ENCODE measurements at places on chromosomes 3 and 15.

DNA sequence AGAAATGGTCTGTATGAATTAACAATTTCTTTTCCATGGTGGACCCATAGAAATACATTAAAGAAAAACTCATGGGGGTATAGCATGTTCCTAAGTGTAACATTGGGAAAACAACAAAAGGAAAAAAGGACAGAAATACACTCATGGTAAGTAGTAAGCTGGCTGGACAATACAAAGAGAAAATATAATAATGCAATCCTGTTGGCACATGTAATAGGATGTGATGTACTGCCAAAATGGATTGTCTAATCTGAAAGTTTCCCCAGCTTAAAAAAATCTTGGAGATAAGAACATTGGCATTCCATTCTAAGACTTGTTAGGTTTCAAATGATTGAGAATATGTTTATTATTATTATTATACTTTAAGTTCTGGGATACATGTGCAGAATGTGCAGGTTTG lies 128.1 kb downstream of the MBNL1 start:
- no peak for DNase-seq

DNA sequence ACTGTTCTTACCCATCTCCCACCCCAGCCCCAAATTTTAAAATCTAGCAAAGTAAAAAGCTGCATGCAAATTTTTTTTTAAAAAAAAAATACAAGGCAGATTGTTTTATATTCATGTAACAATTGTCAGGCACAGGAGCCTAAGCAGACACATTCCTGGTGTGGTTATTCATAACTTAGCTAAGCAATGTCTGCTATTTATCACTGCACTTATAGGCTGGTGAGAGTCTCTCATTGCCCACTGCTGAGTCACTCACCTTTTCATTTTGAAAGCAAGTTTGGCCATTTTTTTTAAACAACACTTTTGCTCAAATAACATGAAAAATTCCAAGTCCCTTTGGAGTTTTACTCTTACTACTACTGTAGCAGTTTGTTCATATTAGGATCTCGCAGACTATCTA lies 413.9 kb downstream of the RBMS3 start:
- peak; percentile 95 for DNase-seq

GRCh38 chr3:65781594-65781993 lies 257.1 kb downstream of the MAGI1 start:
- no peak for DNase-seq

DNA sequence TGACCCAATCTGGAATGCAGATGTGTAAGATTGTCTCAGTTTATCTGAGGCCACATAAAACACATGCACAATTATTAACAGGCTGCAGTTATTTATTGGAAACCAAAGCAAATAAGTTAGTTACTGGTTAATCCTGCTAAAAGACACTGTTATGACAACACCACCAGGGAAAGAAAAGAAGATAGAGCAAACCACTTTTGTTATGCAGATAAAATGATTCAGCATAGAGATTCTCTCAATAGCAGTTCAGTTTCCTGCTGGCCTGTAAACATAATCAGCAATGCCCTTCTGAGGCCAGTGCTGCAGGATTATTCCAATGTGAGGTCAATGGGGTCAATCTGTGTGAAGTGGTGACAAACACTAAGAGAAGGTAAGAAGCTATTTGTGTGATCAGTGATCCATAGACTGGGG lies 244.4 kb downstream of the ZBTB20 start:
- DNase-seq: no peak

GRCh38 chr15:73806698-73807483 lies 53.7 kb upstream of the INSYN1 start:
- no peak for DNase-seq

DNA sequence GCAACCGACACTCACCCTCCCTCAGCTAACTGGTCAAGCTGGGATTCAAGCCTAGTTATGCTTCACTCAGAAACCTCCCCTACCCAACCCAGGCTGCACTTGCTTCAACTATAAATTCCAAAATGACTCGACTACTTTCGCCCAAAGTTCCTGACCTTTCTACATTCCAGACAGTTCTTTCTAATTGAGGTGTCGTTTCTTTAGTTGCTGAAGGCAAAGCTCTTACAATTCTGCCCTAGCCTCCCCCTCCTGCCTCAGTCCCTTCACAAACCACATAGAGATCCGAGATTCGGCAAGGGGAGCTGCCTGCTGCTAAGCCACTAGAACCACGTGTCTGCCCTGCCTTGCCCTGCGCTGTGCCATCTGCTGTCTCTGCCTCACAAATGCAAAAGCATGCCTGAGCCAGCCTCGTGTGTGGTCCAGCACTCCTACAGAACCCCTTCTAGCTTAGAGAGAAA lies 74.7 kb upstream of the SH3GL3 start:
- no peak for DNase-seq

DNA sequence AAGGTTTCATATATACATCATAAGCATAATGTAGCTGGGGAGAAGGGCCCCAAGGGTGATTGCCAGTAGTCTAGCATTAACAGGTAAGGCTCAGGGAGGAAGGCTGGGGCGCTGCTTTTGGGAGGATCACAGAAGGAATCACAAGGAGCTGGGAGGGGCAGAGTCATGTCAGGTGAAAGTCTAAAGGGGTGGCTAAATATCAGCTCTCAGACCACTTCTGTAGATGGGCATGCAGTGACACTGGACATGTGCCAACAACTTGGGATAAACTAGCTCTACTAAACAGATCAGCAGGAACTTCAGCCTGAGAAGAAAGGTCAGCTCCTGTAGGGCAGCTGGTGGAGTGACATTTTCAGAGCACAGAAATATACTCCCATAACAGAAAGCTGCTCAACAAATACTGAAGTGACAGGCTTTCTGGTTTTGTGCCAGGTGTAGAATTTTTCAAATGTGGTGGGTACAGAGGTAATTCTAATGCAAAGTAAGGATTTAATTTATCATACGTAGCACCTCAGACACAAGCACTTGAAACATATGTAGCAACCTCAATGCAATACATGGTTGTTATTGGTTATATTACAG lies 79.4 kb downstream of the PEX5L start:
- DNase-seq: no peak

GRCh38 chr3:30222441-30222840 lies 384.0 kb upstream of the TGFBR2 start:
- DNase-seq: no peak

DNA sequence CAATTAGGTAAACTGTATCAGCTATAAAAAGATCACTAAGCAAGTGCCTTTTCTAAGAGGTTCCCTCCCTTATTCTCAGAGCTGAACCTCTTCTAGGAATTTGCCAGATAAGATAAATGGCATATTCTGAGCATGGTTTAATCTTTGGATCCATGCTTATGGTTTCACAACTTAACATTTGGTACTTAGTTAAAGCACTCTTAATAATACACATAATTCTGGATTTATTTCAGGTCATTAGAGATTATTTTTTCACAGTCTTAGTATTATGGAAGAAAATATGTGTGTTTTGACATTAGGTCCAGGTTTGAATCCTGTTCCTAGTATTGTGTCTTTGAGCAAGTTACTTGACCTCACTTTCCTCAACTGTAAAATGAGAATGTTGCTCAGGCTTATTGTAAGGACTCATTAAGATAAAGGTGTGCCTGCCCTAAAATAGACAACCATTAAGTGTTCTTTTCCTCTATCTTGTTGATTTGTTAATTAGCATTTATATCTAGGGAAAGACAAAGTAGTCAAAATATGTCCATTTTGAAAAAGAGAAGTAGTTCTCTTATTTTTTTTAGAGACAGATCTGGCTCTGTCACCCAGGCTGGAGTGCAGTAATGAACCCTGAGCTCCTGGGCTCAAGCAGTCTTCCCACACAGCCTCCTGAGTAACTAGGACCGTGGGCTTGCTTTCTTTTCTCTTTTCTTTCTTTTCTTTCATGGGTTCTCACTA lies 43.4 kb downstream of the TSC22D2 start:
- DNase-seq: no peak

DNA sequence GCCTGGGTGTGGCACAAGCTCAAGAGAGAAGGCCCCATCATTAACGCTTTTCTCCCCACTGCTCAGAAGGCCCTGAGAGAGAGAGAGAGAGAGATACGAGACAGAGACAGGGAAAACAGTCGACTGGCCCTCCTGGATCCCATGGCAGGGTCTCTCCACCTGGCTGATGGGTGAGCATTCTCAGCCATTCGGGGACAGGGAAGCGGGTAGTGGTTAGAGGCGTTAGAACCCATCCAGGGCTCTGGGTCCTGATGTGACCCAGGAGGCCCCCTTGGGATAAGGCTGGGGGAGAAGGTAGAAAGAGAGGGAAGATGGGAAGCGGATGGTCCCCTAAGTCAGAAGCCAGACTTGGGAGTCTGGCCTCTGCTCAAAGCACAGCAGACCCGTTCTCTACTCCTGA lies 7.9 kb downstream of the TGM5 start:
- DNase-seq: no peak

GRCh38 chr15:89203705-89204273 lies 17.6 kb downstream of the RLBP1 start:
- DNase-seq: no peak

DNA sequence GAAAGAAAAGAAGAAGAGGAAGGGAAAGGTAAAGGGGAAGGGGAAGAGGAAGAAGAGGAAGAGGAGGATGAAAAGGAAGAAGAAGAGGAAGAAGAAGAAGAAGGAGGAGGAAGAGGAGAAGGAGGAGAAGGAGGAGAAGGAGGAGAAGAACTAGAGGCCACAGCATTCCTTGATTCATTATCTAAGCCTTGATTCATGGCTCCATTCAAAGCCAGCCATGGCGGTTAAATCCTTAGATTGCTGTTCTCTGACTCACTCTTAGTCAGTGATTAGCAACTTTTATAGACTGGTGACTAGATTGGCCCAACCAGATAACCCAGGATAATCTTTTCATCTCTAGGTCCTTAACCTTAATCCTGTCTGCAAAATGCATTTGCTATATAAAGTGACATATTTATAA lies 47.6 kb downstream of the OSTN start:
- DNase-seq: peak; percentile 44

GRCh38 chr3:177263615-177264368 lies 66.5 kb upstream of the TBL1XR1 start:
- DNase-seq: no peak

DNA sequence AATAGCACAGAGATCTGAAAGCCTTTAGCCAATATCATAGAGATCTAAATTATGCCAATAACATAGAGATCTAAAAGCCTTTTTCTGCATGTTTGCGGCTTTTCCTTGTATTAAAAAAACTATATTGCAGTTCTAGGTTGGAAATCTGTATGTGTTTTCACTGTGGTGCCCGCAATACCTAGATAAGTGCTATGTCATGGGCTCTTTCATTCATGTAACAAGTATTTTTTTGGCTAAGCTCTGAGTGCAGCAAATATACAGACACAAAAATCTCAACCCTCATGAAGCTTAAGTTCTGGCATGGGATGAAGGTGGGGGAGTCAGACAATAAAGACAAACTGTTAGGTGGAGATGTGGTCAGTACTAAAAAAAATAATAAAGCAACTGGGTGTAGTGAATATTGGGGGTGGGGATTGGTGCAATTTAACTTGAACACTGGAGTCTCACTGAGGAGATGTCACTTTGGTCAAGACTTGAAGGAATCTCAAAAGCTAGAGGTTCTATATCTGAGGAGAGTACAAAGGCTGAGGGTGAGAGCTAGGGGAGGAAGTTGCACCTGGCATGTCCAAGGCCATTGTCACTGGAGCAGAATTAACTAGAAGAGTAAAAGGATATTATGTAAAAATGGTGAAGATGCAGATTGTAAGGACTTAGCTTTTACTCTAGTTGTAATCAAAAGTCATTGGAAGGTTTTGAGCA lies 973 bp downstream of the BUB1B start:
- DNase-seq: no peak

- DNase-seq: no peak
Observed at GRCh38 chr3:153095441-153095840, 66.6 kb upstream of the RAP2B start.

DNA sequence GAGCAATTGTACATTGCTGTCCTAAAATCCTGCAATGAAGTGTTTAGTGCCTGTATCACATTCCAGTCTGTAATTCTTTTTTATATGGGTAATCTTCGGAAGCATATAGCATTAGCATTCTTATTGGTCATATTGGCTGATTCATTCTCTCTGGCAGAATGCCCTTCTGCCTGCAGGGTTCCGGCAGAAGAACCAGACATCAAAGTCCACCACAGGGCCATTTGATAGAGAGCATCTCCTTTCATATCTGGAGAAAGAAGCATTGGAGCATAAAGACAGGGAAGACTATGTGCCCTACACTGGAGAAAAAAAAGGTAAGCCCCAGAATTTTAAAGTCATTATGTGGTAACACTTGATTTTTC lies 39.6 kb downstream of the TMOD3 start:
- peak; percentile 84 for DNase-seq

GRCh38 chr3:100024520-100025303 lies 89.6 kb downstream of the FILIP1L start:
- no peak for DNase-seq

- no peak for DNase-seq
Observed at GRCh38 chr3:112561484-112561733, 353 bp downstream of the ATG3 start.

DNA sequence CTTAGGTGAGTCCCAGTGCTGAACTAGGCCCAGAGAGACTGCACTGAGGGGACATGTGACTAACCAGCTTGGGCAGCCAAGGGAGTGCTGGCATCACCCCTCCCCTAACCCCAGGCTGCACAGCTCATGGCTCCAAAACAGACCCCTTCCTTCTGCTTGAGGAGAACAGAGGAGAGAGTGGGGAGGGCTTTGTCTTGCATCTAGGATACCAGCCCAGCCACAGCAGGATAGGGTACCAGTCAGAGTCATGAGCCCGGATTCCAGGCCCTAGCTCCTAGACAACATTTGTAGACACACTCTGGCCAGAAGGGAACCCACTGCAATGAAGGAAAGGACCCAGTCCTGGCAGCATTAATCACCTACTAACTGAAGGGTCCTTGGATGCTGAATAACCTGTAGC lies 49.9 kb upstream of the PLSCR4 start:
- no peak for DNase-seq

GRCh38 chr15:67422296-67422695 lies 98.6 kb upstream of the C15orf61 start:
- no peak for DNase-seq

DNA sequence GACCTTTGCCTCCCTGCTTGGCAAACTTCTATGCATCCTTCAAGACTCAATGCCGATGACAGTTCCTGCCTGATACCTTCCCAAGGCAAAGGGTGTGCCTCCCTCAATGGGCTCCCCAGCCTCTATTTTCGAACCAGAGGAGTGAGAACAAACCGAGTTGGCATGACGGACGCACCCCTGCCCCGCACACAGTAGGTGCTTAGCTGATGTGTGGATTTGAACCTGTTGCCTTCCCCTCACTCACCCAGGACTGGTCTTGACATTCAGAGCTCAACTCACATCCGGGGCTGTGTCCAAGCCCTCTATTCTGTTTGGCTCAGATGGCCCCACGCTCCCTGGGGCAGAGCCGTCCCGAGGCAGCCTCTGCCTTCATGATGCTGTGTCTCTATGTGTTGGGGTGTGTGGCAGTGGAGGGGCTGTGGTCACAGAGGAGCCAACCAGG lies 52.2 kb upstream of the SLC6A11 start:
- DNase-seq: no peak

- DNase-seq: no peak
Observed at GRCh38 chr3:24339266-24339825, 155.3 kb downstream of the THRB start.

DNA sequence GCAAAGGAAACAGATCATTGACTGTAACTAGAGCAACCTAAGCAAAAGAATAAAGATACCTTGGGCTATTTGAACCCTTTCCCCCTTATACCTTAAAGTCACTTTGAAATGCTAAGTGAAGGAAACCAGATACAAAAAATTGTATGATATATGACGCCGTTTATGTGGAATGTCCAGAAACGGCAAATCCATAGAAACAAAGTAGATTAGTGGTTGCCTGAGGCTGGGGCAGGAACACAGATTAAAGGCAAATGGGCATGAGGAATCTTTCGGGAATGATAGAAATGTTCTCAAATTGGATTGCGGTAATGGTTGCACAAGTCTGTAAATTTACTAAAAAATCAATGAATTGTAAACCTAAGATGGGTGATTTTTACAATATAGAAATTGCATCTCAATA lies 160.1 kb upstream of the CCDC54 start:
- DNase-seq: peak; percentile 73

Data from fibroblast of skin of left quadriceps (primary cell).